PC-9 (cell line): ENCODE measurements at places on chromosomes 5 and 9. TPM values are rescaled to one million over a fixed set of nuclear protein-coding genes. Genes with fewer than 3 reads are reported as not detected.

- H3K4me3 ChIP-seq: no peak overlapping the region
- H3K27ac ChIP-seq: no peak overlapping the region
- DNase-seq: no peak
These were observed 65.7 kb upstream of the C6 start for GRCh38 chr5:41279040-41279439.

DNA sequence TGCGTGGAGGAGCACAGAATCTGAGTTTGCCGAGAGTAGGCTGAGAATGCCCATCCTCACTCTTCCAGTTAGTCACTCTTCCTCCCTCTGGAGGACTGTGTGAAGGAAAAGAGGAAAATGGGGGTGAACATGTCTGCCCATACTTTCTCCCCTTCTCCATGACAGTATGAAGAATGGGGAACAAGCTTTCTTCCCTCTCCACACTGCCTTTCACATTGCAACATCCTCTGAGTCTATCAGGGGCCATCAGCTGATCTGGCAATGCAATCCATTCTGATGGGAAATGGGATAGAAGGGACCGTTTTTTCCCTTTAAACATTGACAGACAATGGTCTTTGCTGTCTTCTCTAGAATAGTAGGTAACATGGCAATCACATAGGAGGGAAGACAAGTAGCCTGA is 56.8 kb downstream of the UGCG start:
- no peaks in the 10 kb centered on the region for H3K27me3 ChIP-seq
- no peaks in the 10 kb centered on the region for H3K36me3 ChIP-seq
- H3K27ac ChIP-seq: no peak overlapping the region
- DNase-seq: no peak
- no peak overlapping the region for H3K4me3 ChIP-seq

DNA sequence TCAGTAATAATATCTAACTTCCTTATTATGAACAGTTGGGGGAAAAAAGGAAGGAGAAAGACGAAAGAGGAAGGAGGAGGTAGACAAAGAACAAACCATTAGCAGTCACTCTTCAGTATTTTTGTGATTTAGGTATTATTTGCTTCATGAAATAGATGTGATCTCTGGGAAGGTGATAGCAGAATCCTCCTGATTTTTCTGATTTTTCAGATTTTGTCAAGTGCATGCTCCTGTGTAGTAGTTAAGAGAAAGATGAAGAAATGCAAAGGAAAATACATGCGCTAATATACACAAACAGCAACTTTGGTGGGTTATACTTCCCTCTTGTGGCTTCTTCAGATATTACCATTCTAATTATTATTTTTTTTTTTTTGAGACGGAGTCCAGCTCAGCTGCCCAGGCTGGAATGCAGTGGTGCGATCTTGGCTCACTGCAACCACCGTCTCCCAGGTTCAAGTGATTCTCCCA is 31.6 kb downstream of the LMNB1 start:
- no peak for DNase-seq
- peaks cover 9% of the 10 kb centered on the region; the same call in 1 of the 2 replicates for H3K36me3 ChIP-seq
- no peak overlapping the region for H3K4me3 ChIP-seq
- no peaks in the 10 kb centered on the region for H3K27me3 ChIP-seq

- peaks cover 37% of the 10 kb centered on the region for H3K27me3 ChIP-seq
- H3K27ac ChIP-seq: no peak overlapping the region
- no peak overlapping the region for H3K4me3 ChIP-seq
These were observed 40.6 kb upstream of the ANKH start for GRCh38 chr5:14912206-14912605.

IL9 gene
- not detected in 2 replicates for total RNA-seq

QRFP gene
- total RNA-seq: not detected in 2 replicates

CDO1 gene
- not detected in 2 replicates for total RNA-seq
